ENCODE measurements at places on chromosomes 5 and 9.

DNA sequence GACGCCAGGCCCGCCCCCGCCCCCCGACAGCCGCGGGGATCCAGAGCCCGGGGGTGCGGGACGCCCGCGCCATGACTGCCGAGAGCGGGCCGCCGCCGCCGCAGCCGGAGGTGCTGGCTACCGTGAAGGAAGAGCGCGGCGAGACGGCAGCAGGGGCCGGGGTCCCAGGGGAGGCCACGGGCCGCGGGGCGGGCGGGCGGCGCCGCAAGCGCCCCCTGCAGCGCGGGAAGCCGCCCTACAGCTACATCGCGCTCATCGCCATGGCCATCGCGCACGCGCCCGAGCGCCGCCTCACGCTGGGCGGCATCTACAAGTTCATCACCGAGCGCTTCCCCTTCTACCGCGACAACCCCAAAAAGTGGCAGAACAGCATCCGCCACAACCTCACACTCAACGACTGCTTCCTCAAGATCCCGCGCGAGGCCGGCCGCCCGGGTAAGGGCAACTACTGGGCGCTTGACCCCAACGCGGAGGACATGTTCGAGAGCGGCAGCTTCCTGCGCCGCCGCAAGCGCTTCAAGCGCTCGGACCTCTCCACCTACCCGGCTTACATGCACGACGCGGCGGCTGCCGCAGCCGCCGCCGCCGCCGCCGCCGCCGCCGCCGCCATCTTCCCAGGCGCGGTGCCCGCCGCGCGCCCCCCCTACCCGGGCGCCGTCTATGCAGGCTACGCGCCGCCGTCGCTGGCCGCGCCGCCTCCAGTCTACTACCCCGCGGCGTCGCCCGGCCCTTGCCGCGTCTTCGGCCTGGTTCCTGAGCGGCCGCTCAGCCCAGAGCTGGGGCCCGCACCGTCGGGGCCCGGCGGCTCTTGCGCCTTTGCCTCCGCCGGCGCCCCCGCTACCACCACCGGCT lies 1.0 kb downstream of the FOXE1 start:
- DNase-seq: no peak

DNA sequence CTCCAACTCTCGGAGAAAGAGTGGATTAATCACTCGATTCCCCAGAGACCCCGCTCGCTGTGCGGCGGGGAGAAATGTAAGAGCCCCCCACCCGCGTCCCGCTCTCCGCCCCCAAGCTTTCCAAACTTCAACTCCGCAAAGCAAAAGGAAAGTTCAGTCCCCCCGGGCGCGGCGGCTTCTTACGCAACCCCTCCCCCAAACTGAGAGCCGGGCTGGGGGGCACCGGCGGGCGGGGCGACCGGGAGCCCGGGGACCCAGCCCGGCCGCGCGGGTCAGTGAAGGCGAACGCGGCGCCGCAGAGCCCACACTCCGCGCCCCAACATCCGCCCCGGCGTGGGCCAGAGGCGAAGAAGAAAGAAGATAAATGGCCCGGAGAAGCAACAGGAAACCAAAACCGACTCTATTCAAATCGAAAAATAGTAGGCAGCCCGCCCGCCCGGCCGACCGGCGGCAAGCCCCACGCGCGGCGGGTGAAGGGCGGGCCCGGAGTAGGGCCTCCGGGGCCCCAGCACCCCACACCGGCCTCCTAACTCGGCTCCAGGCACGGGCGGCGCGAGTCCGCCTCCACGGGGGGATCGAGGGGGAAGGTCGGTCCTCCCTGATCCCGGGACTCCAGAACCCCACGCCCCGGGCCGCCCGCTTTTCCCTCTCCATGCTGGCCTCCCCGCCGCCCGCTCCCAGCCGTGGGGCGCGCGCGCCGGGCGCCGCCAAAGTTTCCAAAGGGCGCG lies 720 bp downstream of the NOTCH1 start:
- DNase-seq: no peak

DNA sequence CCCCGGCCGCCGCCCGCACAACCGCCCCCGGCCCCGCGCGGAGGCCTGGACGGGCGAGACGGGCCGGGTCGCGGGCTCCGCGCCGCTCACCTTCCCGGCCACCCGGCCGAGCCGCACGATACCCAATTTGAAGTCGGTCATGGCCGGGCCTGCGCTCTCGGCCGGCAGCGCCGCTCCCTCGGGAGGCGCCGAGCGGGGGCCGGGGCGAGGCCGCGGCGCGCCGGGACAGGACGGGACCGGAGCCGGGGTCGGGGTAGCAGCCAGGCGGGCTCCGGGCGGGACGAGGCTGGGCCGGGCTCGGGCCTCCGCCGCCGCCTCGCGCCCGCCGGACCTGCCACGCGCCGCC lies 216 bp downstream of the ZMYND19 start:
- DNase-seq: no peak

DNA sequence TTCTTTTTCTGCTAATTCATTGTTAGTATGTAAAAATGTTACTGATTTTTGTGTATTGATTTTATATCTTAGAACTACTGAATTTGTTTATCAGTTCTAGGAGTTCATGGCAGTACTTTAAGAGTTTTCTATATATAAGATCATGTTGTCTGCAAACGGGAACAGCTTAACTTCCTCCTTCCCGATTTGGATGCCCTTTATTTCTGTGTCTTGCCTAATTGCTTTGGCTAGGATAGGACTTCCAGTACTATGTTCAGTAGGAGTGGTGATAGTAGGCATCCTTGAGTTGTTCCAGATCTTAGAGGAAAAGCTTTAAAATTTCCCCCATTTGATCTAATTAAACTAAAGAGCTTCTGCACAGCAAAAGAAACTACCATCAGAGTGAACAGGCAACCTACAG lies 20.1 kb downstream of the RCL1 start:
- no peak for DNase-seq
